ENCODE measurements at places on chromosomes 11 and 22.

DNA sequence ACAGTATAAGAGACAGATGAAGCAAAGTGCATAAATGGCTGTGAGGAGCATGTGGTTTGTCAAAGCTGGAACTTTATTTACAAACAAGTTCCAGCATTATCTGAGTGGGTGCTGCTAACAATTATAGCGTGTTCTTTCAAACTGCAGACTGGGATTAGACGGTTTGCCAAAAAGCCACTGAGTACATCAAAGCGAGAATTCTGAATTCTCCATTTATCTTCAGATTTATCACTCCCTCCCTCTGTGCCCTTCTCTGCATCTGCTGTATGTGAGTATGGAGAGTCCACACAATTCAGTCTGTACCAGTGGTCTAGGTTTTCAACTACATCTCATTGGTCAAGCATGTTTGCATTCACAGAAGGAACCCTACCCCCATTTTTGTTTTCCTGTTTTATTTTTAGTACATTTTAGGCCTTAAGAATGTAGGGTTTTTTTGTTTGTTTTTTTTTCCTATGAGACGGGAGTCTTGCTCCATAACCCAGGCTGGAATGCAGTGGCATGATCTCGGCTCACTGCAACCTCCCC is 18.1 kb upstream of the INCENP start:
- DNase-seq, result no peak

- DNase-seq, result no peak
These were observed 28.8 kb downstream of the TBX1 start for GRCh38 chr22:19789406-19789805.

DNA sequence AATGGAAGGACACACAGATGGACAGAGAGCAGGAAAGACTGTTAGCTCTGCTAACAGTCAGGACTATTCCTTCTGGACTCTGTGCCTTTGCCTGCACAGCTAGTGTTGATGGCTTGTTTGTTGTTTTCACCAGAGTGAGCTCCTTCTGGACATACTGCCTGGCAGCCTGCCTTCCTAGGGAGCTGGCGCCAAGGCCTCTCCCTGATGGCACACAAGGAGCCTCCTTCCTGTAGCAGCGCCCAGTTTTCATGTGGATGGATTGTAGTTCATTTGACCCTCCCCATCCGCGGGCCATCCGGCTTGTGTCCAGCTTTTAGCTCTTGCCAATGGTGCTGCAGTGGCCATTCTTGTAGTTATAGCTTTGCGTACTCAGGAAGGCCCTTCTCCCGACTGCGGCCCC is 16.6 kb upstream of the BCR start:
- no peak for DNase-seq

- DNase-seq, result no peak
These were observed 86.0 kb upstream of the IZUMO1R start for GRCh38 chr11:94218372-94218771.

DNA sequence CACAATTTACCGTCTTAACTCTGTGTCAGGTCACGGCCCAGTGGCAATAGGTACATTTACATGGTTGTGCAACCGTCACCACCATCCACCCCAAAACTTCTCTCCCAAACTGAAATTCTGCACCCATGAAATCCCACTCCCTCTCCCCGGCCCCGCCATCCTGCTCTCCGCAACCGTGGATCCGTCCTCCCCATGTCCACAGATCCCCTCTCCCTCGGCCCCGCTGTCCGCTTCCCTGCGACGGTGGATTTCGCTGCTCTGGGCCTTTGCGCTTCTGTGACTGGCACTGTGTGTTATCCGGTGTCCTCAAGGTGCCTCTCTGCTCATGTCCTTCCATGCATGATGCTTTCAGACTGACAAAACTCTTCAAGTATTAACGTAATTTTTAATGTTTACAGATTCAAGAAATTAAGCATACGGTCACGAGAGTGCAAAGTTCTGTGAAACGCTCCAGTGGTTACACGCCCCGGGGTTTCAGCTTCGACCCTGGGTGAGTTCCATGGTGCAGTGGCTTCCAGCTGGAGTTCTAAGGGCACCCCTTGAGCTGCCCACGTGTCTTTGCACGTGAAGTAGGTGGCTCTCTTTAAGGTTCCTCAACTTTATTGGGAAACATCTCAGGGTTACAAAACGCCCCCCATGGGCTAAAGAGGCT is 76.4 kb downstream of the KCNQ1 start:
- no peak for DNase-seq

DNA sequence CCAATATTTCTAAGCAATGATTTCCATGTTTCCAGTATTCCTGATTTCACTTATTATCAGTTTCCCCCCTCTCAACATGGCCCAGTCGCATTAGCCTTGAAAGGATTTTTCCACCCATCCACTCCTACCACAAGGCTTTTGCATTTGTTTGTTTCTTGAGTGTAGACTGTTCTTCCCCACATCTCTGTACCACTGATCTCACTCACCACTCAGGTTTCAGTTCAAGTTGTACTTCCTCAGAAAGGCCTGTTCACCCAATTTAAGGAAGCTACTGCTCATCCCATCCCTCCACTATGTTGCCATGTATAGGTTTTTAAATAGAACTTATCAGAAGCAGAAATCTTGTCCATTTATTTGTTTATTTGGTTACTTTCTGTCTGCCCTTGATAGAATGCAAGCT is 472.3 kb downstream of the FAM181B start:
- DNase-seq, result no peak

DNA sequence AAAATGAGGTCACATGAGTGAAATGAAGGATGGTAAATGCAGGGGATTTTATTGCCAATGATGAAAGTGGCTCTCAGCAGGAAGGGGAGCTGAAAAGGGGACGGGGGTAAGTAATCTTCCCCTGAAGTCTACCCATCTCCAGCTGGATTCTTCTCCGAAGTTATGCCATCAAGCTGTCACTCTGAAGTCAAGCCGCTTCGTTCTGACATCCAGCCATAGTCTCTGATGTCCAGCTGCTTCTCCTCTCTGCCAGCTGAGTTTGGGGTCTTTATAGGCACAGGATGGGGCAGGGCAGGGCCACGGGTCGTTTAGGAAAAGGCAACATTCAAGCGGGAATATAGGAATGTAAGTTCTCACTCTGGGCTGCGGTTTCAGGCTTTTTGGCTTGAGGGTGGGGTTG is 181.9 kb upstream of the ANO3 start:
- DNase-seq, result no peak

DNA sequence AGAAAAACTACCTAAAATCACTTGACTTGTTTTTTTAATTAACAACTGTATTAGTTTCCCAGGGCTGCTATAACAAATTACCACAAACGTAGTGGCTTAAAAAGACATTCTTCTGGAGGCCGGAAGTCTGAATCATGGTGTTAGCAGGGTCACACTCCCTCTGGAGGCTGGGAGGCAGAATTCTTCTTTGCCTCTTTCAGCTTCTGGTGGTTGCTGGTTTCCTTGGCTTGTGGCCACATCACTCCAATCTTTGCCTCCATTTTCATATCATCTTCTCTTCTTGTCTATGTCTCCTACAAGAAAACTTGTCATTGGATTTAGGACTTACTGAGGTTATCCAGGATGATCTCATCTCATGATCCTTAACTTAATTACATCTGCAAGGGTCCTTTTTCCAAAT is 7.4 kb upstream of the INCENP start:
- DNase-seq, result no peak

GRCh38 chr11:63814383-63814736 is 1.1 kb downstream of the SPINDOC start:
- DNase-seq, result no peak

GRCh38 chr11:15212876-15213275 is 98.2 kb downstream of the INSC start:
- DNase-seq, result no peak

GRCh38 chr11:102653744-102654291 is 28.7 kb upstream of the MMP20 start:
- DNase-seq, result no peak

- DNase-seq, result no peak
These were observed 13.4 kb downstream of the OTOG start for GRCh38 chr11:17560281-17561110.

- DNase-seq, result no peak
These were observed 75.4 kb upstream of the DDI1 start for GRCh38 chr11:103961010-103961409.

- no peak for DNase-seq
These were observed 429.4 kb upstream of the B3GAT1 start for GRCh38 chr11:134841411-134841810.

DNA sequence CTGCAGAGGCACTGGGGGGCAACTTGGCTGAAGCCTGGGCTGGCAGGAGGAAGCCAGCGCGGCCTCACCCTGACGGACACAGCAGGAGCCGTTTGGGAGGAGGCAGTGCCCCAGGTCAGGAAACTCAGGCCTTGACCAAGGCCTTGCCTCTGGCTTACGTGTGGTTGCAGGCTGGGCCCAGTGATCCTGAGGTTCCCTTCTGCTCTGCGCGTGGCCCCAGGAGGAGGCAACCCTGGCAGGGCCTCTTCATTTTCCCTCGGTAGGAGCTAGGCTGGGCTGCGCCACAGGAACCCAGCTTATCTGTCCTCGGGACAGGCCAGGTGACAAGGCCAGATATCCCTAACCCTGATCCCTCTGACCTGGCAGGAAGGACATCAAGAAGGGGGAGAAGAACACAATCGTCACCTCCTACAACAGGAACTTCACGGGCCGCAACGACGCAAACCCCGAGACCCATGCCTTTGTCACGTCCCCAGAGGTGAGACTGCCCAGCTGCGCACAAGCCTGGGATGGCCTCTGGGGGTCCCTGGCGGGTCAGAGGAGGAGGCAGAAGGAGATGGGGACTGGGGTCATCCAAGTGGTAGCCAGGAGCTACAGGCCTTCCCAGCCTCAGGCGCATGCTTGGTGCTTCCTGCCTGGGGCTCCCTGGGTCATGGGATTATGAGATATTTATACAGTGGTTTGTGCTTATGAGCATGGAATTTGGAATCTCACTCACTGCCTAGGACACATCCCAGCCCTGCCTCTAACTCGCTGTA is 20.6 kb downstream of the POLR3H start:
- no peak for DNase-seq

DNA sequence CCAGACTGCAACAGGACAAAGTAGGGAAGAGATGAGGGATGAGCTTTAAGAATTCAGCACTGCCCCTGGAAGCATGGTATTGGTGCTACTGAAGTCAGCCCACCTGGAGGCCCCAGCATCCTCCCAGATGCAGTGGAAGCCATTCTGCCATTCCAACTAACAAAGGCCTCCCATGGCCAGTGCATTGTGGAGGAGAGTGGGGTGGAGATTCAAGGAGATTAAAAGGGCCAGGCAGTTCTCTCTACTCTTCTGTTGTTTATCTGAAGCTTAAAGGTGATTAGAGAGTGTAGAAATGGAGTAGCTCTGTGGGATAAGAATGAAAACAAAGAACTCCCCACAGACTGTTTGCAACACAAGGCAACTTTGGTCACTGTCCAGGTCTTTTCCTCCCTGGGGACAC is 24.1 kb upstream of the TSKU start:
- DNase-seq, result no peak

- no peak for DNase-seq
These were observed 125.9 kb upstream of the FGF3 start for GRCh38 chr11:69945157-69945556.

GRCh38 chr11:48077251-48077650 is 96.9 kb downstream of the PTPRJ start:
- no peak for DNase-seq

DNA sequence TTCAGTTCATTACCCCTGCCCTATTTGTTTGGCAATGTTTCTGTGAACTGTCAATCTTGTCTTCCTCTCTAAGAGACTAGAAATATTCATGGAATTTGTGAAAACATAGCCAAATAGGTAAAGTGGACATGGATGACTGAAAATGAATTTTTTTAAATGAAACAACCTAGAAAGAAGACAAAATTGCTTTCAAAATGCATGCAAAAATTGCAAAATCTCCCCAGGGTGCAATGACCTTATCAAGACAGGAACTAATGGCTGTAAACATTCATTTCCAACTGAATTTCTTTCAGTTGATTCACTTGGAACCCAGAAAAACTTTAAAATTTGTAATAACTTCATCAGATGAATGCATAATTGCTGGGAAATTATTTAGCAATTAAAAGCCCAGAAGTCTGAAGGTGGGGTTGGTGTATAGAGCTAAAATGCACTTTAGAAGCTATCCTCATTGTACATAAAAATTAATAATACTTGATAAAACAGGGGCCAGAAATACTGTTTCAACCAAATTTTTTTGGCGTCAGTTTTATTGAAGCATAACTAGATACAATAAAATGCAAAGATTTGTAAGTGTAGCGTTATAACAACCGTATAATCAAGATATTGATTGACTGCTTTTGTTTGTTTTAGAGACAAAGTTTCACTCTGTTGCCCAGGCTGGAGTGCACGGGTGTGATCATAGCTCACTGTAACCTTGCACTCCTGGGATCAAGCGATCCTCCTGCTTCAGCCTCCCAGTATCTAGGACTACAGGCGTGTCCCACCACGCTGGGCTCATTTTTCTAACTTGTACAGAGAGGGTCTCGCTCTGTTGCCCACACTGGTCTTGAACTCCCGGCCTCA is 27.6 kb upstream of the SLC35C1 start:
- DNase-seq, result no peak

DNA sequence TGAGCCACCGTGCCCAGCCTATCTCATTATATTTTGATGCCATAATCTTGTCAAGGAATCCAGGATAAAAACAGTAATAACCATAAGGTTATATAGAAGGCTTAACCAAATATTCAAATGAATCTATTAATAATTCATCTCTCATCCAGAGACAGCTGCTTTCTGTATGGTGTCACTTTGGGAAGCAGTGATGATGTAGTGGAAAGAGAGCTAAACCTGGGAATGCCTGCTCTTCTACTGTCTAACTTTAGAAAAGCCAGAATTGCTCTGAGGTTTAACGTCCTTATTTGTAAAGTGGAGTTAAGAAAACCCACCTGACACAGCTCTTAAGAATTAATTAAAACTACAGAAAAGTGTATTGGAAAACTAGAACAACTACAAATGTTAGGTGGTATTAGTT is 29.3 kb upstream of the OR10D3 start:
- DNase-seq, result no peak

- no peak for DNase-seq
These were observed 79.2 kb upstream of the CEP126 start for GRCh38 chr11:101835506-101836063.

- no peak for DNase-seq
These were observed 15.2 kb downstream of the FCHSD2 start for GRCh38 chr11:73126804-73127480.

All from neural crest cell (in vitro differentiated cells).